Spinal cord (tissue), 10 donors: ENCODE measurements at places on chromosomes 4 and X.

- DNase-seq, result no peak
These were observed 25.1 kb downstream of the XIAP start for GRCh38 chrX:123884809-123885408.

GRCh38 chrX:132677233-132677716 is 188.4 kb upstream of the MBNL3 start:
- no peak for DNase-seq

DNA sequence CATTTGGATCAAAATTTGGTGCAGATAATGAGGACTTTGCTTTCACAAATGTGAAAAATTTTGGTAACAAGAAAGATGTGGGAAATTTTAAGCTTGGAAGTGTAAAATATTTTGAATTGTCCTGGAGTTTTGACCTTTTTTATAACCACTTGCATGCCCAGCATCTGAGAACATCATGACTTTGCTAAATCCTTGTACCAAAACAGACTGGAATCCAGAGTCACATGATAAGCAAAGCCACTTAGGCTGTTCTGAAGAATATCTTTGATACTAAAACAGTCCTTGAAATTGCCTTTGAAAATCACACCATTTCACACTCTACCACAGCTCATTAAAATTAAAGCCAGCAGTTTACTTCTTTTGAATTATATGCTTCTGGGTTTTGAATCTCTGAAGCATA is 2.5 kb upstream of the PPM1K start:
- no peak for DNase-seq

GRCh38 chr4:54333657-54334056 is 104.6 kb downstream of the PDGFRA start:
- peak; percentile 75 for DNase-seq

DNA sequence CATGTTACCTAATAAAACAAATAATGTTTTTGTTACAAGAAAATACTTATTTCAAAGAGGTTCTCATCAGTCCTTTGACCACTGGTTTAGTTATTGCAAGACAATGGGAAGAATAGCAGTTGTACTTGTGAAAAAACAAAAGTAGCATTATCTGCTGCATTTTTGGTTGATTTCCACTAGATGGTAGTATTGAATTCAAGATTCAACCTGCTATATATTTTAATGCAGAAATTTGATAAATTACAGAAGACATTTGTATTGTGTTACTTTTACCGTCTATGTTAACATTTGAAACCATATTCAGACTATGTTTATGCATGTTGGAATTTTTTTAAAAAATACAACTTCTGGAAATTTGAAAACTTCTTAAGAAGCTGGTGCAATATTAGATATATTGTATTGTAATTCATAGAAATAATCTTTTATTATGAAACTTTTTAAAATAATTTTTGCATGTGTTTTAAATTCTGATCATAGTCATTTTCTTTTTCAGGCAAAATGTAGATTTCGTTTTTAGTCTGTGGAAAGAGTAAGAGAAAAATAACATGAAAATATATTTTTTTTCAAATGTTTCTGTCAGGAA is 56.4 kb downstream of the SPCS3 start:
- no peak for DNase-seq

GRCh38 chr4:996030-996996 is 3.1 kb upstream of the SLC26A1 start:
- DNase-seq, result no peak

DNA sequence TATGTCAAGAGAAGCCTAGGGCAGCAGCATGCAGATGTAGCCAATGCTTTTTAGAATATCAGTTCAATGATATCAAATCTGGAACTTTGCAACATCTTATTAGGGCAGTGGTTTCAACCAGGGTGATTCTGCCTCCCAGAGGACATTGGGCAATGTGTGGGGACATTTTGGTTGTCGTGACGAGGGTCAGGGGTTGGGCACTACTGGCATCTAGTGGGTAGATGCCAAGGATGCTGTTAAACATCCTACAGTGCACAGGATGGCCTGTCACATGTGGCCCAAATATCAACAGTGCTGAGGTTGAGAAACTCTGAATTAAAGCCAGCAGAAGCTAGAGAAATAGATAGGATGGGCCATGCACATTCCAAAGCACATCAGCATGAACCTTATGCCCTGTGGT is 152.3 kb downstream of the AMELX start:
- DNase-seq, result no peak

GRCh38 chr4:4871573-4872313 is 12.3 kb downstream of the MSX1 start:
- no peak for DNase-seq

DNA sequence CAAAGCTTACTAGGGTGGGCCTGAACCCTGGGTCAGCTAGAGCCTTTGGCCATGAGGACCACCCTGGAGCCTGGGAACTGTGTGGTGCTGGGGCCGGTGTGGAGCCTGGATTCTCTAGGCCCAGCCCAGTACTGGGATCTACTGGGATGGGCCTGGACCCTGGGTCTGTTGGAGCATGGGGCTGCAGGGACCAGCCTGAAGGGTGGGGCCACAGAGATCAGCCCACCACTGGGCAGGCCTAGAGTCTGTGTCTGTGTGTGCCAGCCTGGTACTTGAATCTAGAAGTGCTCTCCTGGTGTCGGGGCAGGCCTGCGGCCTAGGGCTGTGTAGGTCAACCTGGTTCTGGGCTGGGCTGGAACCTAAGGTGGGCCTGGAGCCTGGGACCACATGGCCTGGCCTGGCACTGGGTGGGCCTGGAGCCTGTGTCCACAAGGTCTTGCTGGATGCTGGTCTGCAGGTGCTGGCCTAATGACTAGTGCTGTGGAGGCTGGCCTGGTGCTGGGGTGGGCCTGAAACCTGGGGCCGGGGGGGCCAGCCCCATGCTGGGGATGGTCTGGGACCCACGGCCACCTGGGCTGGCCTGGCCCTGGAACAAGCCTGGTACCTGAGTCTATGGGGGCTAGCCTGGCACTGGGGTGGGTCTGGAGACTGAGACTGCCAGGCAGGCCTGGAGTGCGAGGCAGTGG is 21.1 kb downstream of the KANTR start:
- DNase-seq, result no peak

DNA sequence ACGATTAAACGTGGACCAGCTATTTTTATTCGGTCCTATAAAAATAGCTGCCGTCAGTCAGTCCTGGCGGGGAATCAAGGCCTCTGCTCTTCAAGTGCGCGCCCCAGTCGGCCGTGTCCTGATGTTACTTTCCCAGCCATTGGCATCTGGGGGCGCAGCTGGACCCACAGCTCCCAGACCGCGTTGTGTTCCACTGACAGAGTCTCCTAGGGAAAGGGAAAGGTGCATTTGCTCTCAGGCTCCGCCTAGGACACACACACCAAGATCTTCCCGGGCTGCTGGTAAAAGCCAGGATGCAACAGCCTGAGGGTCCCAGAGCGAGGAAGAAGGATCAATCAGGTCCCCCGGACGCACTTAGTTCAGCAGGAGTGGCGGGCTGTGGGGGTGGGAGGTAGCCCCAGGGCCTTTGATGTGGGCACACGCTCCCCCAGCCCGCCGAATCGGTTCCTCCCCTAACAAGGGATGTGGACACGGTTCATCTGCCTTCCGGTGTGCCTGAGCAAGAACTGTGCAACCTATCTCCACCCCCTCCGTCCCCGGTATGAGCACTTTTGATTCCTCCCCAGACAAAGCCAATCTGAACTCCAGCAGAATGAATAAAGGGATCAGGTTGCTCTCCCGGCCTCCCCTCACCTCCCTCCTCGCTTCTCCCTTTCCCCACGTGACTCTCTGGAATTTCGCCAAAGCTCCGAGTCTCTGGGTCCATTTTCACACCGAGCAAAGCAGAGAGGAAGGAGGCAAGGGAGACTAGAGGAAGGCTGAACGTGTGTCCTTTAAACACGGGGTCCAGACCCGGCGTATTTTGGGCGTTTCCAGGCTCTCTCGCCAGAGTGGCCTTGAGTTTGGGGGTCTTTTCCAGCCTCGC is 626 bp upstream of the FRAS1 start:
- DNase-seq, result peak; percentile 83

DNA sequence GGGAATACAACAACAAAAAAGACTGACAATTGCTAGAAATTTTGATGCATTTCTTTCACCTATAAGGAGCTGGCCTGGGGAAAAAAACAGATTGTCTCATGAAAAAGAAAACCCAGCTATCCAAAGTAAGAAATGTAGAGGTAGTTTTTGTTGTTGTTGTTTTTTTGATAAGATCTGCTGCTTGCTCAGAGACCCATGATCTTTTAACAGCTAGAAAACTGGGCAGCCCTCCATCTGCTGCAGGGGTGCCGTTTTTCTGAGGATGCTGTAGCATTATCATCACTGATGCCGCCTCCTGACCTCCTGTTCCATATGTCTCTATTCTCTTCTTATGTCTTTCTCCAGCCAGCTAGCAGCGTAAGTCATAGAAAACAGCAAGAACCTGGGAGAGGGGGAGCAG is 98.3 kb downstream of the BMPR1B start:
- peak; percentile 21 for DNase-seq

- DNase-seq, result no peak
These were observed 18.3 kb downstream of the ADGRG4 start for GRCh38 chrX:136318895-136319597.

GRCh38 chrX:136540226-136540625 is 8.2 kb downstream of the VGLL1 start:
- no peak for DNase-seq

- no peak for DNase-seq
These were observed 8.8 kb upstream of the TMEM128 start for GRCh38 chr4:4256799-4257198.

DNA sequence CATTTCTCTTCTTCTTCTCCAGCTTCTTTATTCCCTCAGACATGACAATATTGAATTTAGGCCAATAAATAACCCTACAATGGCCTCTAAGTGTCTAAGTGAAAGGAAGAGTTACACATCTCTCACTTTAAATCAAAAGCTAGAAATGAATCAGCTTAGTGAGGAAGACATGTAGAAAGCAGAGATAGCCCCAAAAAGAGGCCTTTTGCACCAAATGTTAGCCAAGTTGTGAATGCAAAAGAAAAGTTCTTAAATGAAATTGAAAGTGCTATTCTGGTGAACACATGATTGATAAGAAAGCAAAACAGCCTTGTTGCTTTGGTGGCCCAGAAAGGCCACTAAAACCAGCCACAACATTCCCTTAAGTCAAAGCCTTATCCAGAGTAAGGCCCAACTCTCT is 146.2 kb upstream of the HHIP start:
- DNase-seq, result no peak

GRCh38 chrX:113906168-113906567 is 677.7 kb upstream of the HTR2C start:
- DNase-seq, result no peak

GRCh38 chr4:7614350-7614949 is 179.7 kb upstream of the PSAPL1 start:
- no peak for DNase-seq

- DNase-seq, result no peak
These were observed 6.3 kb downstream of the GSTCD start for GRCh38 chr4:105714932-105715331.

- DNase-seq, result no peak
These were observed 6.4 kb upstream of the FRMPD3 start for GRCh38 chrX:107442914-107443527.

- no peak for DNase-seq
These were observed 84.2 kb upstream of the TLL1 start for GRCh38 chr4:165788686-165789463.

GRCh38 chr4:21543514-21543913 is 405.1 kb downstream of the KCNIP4 start:
- DNase-seq, result no peak
